ENCODE measurements at places on chromosomes 5 and 9.

GRCh38 chr9:99425923-99426842 lies 204.1 kb downstream of the SEC61B start:
- DNase-seq = no peak

DNA sequence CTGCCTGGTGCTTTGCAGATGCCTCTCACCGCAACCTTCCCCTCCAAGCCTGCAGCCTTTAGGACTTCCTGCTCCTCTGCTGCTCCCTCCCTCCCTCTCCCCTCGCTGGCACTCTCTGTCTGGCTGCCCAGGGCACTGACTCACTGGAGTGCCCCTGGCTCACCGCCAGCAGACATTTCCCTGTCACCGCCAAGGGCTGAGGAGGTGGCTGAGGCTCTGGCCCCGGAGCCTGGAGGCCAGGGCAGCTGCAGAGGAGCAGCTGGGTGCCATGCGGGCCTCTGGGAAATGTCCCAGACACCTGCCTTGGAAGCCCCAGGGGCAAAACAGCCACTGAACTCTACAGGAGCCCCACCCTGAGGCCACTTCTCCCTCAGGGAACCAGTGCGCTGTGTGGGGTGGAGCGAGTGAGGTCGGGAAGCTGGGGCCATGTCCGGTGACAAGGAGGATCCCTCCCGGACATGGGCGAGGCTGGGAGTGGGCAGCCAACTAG lies 53.4 kb downstream of the TENT4A start:
- no peak for DNase-seq

DNA sequence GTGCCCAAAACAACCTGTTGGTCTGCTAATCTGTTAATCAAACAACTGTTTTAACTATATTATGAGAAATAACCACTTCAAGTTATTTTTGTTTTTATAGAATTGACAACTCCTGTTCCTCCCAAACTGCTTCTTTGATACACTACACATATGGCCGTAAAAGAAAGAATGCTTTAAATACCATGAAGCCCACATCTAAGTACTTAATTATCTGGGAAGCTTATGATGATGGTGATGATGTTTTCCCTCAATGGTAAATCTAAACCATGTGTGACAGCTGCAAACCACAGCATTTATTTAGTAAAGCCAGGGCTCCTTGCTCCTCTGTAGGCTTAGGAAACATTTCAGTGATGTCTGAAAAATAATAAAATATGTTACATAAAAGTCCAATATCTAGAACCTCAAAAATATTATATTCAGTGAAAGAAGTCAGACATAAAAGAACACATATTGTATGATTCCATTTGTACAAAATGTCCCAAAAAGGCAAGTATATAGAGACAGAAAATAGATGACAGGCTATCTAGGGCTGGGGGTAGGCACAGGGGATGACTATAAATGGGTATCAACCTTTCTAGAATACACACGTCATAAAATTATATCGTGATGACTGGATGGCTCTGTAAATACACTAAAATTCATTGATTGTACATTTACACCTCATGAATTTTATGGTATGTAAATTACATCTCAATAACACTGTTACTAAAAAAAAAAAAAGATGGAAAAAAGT lies 154.1 kb downstream of the EFNA5 start:
- DNase-seq = no peak

DNA sequence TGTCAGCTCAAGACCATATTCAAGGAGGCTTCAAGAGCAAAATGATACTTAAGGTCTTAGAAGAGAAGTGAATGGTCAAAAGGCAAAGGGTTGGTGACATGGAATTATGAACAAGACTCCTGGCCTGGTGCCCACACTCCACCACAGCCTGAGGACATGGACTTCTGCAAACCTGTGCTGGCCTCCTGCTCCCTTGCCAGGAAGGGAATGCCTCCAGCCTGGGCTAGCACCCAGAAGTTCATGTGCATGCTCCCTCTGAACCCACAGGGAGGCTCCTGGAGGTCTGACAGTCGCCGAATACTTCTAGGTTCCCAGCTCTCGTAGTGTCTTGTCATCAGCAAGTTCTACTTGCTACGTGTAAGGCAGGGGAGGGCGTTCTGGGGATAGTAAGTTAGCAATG lies 156.7 kb downstream of the FSTL4 start:
- DNase-seq = no peak

DNA sequence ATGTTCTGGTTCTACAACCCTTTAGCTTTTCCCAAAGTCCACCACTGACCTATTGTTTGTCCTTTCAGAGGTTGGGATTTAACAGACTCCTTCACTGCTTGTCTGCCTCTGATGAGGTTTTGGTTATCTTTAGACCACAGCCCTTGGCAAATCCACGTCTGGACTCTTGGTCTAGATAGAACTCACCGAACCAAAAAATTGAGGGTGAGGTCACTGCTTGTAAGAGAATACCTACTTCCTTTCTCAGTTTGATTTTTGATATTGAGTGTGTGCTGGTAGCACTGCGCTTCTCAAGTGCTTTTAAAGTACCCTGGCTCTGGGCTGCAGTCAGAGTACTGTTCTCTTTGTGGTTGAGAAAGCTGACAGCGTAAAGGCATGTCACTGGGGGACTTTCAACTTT lies 61.7 kb downstream of the JMY start:
- no peak for DNase-seq

DNA sequence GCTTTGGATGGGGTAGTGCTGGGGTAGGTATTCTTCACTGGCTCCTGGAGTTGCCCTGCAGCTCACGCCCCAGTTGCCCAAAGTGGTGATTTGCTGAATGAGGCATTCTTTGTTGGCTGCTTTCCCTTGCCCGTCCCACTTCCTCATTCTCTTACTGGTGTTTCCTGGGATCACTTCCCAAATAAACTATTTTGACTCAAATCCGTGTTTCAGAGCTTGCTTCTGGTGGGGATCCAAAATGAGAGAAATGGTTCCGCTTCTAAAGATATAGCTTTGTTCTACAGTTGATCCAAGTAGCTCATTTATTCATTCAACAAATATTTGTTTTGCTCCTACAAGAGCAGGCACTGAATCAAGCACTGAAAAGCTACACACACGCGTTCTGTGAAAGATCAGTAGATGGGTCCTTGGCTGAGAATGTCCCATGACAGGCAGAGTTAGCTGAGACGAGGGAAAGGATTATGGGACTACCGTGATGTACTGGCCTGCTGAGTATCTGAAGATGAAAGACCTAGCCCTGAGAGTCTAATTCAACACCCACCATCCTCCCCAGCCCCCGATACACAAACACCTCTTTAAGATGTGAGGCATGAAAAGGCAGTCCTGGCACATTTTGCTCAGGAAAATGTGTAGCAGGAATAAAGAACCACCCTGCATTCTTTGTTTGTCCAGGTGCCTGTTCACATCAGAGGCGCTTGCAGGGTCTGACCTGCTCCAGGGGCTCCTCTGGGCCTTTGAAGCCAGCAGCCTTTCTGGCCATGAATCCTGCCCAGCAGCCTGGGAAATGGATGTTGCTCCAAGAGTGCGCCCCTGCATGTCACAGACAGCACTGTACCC lies 143.1 kb upstream of the RANBP3L start:
- DNase-seq = no peak

DNA sequence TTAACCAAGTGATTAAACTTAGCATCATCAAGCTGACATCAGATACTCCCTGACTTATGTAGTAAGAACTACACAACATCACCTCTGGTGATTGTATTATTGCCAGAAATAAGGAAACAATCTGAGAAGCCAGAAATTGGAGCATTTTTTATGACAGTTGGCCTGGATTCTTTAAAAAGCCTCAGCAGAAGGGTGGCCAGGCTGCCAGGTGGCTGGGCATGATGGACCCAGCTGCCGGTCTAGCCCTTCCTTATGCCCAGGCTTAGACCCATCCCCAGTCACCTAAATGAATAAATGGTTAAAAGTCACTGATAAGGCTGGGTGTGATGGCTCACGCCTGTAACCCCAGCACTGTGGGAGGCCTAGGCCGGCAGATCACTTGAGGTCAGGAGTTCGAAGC lies 12.8 kb downstream of the OR1K1 start:
- no peak for DNase-seq

All from mesothelial cell of epicardium (in vitro differentiated cells).